ENCODE measurements at places on chromosomes 5 and 9.

GRCh38 chr5:149493316-149493715, 57.9 kb downstream of the CSNK1A1 start:
- no peak for DNase-seq

GRCh38 chr5:1244976-1245375, 19.8 kb downstream of the SLC6A18 start:
- no peak for DNase-seq

DNA sequence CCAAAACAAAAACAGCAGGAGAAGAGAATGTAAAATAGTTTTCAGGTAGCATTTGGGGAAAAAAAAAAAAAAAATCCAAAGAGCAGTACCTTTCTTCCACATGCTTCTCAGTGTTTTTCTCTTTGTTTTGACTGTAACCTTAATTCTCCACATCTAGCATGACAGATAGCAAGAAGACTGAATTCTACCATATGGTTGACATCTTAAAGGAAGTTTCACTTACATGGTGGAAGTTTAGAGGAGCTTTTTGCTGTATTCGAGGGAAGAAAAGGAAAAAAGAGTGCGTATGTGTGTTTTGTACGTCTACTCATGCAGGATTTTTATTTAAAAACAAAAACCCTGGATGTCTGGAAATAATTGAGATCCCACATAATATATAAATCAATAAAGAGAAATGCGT, 604.8 kb downstream of the CCDC171 start:
- no peak for DNase-seq

GRCh38 chr9:12554636-12555035, 138.5 kb upstream of the TYRP1 start:
- DNase-seq, result no peak

DNA sequence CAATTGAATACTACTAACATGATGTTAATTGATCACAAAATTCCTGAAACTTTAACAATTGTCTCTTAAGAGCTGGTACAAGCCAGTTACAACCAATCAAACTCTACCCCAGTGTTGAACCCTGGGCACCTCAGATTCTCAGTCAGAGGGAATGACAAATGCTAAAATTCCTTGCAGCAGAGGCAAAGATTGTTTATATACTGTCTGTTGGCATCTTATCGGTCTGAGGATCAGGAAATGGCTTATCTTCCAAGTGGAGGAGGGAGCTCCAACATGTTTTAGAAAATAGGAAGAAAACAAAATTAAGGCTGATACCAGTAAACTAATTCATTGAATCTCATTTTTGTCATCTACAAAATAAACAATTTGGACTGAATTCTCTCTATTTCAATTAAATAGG, 527.8 kb upstream of the ZNF608 start:
- no peak for DNase-seq

DNA sequence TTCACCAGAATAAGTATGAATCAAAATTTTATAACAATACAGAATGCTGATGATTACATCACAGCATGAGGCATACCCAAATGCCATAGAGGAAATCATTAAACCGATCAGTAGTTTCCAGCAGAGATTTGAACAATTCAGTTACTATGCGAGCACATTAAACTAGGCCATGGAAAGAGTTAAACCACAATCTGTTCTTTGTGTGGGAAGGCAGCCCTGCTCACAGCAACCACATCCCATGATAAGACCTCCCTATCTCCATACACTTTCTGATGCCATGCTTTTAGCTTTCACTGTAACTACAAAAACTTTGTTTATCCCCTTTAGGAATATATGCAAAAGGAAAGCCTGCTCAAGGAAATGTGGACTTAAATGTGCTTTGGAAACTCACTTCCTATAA, 4.5 kb downstream of the NFIB start:
- DNase-seq, result no peak
